ENCODE measurements at places on chromosomes 4 and X. TPM values are rescaled to one million over a fixed set of nuclear protein-coding genes. Genes with fewer than 3 reads are reported as not detected.

DNA sequence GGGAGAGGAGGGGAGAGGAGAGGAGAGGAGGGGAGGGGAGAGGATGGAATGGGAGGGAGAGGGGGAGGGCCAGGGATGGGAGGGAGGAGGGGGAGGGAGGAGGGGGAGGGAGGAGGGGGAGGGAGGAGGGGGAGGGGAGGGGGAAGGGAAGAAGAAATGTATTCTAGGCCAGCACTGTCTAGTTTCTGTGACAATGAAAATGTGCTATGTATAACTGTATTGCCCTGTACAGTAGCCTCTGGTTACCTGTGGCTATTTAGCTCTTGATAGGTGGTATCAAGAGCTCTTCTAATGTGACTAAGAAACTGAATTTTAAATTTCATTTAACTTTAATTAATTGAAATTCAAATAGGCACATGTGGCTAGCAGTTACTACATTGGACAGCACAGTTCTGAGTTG lies 143.1 kb downstream of the BTC start:
- no peaks in the 10 kb centered on the region for H3K36me3 ChIP-seq
- no peak overlapping the region for H3K27ac ChIP-seq
- no peaks in the 10 kb centered on the region for H3K4me1 ChIP-seq

FHIP1A gene
- total RNA-seq: 0.45 TPM

DNA sequence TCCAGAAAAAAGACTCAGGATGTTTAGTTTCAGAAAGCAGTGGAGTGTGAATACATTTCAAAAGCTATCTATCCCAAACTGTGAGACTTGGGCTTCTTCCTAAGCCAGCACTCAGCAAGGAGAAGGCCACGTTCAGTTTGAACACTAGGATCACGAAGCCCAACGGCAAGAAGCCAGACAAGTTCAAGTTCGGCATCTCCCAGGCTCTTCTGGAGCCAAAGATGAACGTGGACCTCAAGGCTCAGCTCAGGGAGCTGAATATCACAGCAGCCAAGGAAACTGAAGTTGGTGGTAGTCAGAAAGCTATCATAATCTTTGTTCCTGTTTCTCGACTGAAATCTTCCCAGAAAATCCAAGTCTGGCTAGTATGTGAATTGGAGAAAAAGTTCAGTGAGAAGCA lies 7.6 kb downstream of the PLAC1 start:
- no peaks in the 10 kb centered on the region for H3K36me3 ChIP-seq
- H3K27me3 ChIP-seq: peaks cover 5% of the 10 kb centered on the region
- no peak overlapping the region for H3K4me3 ChIP-seq

- H3K27me3 ChIP-seq: no peaks in the 10 kb centered on the region
- H3K27ac ChIP-seq: no peak overlapping the region
- no peak for DNase-seq
- H3K36me3 ChIP-seq: no peaks in the 10 kb centered on the region
- H3K4me1 ChIP-seq: peaks cover 2% of the 10 kb centered on the region
Measured at GRCh38 chr4:174495626-174496025, 26.7 kb downstream of the HPGD start.

PRAF2 gene
- 13.2 TPM for total RNA-seq

FRG1 gene
- total RNA-seq: 69.4 TPM

DNA sequence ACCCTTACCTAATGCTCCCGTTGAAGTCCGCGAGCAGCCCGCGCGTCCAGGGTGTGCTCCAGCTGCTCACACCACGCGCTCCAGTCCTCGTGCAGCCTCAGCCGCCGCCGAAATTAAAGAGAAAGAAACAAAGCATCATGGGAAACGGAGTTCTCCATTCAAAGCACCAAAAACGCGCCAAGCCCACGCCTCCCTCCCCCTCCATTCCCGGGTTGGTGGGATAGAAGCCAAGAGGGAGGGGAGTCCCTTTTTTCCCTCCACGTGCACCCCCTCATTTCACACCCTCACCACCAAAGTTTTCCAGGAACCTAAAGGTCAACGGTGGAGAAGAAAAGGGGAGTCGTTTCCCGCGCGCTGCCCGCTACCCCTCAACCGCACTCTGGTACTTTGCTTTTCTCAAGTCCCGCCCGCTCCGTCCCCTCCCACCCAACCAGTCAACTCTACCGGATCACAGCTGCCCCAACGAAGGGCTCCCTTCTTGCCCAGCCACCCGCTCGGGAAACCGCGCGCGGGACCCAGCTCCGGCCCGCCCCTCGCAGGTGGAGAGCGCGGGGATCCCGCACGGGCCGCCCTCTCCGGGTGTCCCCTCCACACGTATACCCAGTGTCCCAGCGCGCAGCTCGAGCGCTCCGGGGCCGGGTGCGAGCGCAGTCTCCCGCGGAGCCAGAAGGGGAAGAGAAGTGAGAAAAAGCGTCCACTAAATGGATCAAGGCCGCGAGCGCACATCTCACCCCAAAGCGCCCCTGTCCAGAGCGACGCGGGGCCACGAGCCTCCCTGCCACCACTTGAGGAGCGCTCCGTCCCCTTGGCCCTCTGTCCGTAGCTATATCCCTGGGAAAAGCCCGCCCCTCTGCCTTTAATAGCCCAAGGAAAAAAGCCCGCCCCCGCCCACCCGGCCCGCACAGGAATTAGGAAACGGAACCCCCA lies 65.1 kb upstream of the CCDC160 start:
- peaks cover 13% of the 10 kb centered on the region for H3K27me3 ChIP-seq
- peaks cover 15% of the 10 kb centered on the region for H3K4me1 ChIP-seq
- peaks cover 7% of the 10 kb centered on the region for H3K36me3 ChIP-seq
- peak overlapping the region; percentile 78 for H3K4me3 ChIP-seq

- no peak overlapping the region for H3K27ac ChIP-seq
- no peaks in the 10 kb centered on the region for H3K4me1 ChIP-seq
- H3K36me3 ChIP-seq: no peaks in the 10 kb centered on the region
- no peak for DNase-seq
Measured at GRCh38 chrX:134692233-134692632, 34.0 kb upstream of the PLAC1 start.

Data from activated CD4-positive, alpha-beta memory T cell treated with anti-CD3 and anti-CD28 coated beads for 36 hours (primary cell).